ENCODE measurements at places on chromosomes 5 and 9. TPM values are rescaled to one million over a fixed set of nuclear protein-coding genes. Genes with fewer than 3 reads are reported as not detected.

Gene GARIN3
- total RNA-seq: not detected

Gene CTNND2
- 1.7 TPM for total RNA-seq

Gene TMEM8B
- total RNA-seq: 13.3 TPM

Gene PCDHB9
- 0.81 TPM for total RNA-seq

Gene ASPN
- total RNA-seq: 4.8 TPM

Gene CCL19
- total RNA-seq: 0.70 TPM

Gene APC
- 33.1 TPM for total RNA-seq

Gene NDOR1
- 5.5 TPM for total RNA-seq

Gene HIGD2A
- total RNA-seq: 210 TPM

Gene GABRB2
- total RNA-seq: not detected

Gene NIPAL4
- not detected for total RNA-seq

Gene ALDH7A1
- total RNA-seq: 41.6 TPM

Gene IFNA13
- not detected for total RNA-seq

DNA sequence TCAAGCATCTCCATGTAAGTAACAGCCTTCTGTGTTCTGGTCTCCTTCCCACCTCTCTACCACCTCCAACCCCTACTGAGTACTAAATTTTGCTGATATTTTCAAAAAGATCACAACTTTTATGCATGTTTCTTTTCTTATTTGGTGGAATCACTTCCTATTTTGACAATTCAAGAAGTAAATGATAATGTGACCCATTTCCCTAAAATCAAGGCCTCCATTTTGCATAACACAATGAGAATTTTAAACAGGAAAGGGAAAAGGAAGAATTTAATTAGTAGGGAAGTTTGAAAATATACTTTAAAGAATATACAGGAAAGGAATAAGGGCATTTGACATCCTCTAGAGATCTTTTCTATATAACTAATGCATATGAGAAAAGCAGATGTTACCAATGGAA is 212.9 kb upstream of the RASA1 start:
- no peak for DNase-seq

GRCh38 chr9:82560457-82560904 is 502.5 kb downstream of the RASEF start:
- no peak for DNase-seq

- no peak for DNase-seq
These were observed 633.5 kb downstream of the DTWD2 start for GRCh38 chr5:118354797-118355196.

- DNase-seq: no peak
These were observed 92.3 kb downstream of the GAS1 start for GRCh38 chr9:86854898-86855523.

DNA sequence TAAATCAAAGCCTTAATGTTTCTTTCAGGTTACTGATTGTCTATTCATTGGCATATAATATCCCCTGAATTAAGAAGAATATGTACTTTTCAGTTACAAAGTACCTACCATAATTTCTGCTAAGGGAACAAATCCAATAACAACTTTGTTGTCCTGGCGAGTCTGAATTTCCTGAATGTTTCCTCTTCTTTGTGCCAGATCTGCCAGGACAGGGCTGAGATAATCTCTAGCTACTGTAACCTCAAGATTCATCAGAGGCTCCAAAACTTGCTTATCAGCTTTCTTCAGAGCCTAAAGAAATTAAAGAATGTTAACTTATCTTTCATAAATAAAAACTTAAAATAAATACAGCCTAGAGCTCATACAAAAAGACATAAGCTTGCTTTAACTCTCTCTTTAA is 37.2 kb downstream of the HEXB start:
- no peak for DNase-seq

DNA sequence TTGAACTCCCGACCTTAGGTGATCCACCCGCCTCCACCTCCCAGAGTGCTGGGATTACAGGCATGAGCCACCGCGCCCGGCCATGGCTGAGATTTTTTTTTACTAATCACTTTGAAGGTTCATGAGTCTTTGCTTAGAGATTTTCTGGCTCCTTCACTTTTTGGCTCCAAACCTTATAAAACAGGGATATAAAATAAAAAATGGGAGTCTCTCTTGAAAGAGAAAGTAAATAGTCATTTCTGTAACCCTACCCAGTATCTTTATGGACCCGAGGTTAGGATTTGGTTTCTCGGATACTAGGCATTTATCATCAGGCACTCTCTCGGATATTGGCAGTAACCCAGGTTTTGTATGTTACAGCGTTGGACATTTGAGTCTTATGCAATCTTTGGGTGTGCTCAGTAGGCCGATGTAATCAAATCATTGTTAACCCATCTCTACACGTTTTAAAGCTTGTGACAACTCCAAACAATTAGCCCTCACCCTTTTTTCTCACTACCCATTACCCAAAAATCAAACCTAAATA is 25.3 kb downstream of the STXBP1 start:
- no peak for DNase-seq

DNA sequence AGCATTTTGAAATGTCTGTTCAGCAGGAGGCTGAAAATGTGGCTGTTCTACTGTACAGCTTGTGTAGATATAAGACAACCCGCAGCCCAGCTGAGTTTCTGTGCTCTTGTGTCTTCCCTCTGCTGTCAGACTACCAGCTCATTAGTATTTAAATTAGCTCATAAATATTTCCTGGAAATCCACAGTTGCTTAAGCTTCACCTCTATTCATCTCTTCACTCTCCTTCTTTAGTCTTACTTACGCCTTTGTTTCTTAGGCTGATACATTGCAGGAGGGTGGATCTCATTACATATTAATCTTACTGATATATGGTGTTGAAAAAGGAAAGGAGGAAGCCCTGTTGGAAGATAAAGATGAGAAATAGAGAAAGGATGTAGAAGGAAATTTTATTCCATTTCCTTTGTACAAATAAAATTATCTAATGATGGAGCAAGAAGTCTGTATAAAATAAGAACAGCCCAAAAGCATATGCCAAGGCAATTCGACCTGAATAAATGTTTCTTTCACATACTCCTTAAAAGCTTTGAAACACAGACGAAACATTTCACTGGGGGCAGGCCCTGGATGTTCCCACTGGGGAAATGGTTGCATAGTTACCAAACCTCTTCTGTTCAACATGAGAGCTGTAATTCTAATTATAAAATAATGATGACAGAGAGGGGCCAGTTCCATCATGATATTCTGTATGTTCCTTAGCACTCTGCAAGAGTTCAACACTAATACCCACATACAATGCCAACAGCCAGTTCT is 111.8 kb upstream of the APC start:
- DNase-seq: no peak

DNA sequence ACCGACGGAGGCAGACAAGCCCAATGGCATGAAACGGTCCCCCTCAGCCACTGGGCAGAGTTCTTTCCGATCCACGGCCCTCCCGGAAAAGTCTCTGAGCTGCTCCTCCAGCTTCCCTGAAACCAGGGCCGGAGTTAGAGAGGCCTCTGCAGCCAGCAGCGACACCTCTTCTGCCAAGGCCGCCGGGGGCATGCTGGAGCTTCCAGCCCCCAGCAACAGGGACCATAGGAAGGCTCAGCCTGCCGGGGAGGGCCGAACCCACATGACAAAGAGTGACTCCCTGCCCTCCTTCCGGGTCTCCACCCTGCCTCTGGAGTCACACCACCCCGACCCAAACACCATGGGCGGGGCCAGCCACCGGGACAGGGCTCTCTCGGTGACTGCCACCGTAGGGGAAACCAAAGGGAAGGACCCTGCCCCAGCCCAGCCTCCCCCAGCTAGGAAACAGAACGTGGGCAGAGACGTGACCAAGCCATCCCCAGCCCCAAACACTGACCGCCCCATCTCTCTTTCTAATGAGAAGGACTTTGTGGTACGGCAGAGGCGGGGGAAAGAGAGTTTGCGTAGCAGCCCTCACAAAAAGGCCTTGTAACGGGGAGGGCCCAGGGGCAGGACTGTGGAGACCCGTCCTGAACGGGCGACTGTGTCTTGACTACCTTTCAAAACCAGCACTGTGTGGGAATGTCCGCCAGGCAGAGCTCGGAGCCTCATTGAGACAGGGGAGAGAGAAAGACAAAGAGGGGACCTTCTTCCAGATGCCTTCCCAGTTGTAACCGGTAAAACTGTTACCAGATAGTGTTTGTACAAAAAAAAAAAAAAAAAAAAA is 29.9 kb downstream of the CD180 start:
- DNase-seq: peak; percentile 79

- DNase-seq: no peak
These were observed 213.3 kb downstream of the CDK5RAP2 start for GRCh38 chr9:120366644-120367019.

- no peak for DNase-seq
These were observed 47.2 kb upstream of the ARL15 start for GRCh38 chr5:54357408-54358058.

GRCh38 chr5:76794871-76795270 is 24.0 kb upstream of the F2RL1 start:
- DNase-seq: no peak

DNA sequence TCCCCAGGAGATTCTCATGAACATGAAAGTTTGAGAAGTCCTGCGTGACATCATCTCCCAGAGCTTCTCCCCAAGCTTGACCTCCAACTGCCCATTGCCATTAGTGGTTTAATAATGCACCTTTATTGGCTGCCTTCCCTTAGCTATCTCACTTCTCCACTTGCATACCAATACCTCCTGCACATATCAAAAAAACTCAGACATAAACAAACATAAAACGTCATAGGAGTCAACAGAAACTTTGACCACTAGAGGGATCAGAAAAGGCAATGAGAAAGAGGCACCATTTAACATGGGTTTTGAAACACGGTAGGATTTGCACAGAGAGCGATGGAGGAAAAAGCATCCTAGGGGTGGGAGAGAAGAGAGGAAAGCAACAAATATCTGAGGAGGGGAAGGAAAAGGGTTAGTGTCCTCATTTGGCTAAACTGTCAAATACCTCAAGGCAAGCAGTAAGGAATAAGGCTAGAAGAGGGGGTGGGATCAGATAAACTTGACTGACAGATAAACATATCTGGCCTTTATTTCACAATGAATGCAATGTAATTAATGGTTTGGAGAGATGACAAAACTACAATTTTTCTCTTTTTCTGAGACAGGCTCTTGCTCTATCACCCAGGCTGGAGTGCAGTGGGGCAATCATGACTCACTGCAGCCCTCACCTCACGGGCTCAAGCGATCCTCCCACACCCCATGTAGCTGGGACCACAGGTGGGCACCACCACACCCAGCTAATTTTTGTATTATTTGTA is 27.0 kb downstream of the GNAQ start:
- no peak for DNase-seq

- no peak for DNase-seq
These were observed 93.6 kb downstream of the TTLL11 start for GRCh38 chr9:121999556-121999955.

- DNase-seq: no peak
These were observed 120.6 kb downstream of the TTLL11 start for GRCh38 chr9:121972501-121972981.

DNA sequence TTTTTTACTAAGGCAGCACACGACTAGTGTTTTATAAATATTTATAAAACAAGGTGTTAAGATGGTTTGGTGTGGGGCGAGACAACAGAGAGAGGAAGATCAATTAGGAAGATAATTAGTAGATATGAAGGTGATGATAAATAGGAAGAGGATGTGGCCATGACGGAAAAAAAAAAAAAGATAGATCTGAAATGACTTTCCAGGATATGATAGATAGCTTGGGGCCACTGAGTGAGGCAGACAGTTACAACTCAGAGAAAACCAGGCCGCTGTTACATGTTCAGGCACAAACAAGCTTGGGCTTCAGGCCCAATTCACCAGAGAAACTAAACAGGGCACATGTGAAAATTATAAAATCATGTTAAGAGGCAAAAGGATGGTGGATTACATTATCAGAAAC is 43.2 kb downstream of the KIAA0825 start:
- DNase-seq: no peak

DNA sequence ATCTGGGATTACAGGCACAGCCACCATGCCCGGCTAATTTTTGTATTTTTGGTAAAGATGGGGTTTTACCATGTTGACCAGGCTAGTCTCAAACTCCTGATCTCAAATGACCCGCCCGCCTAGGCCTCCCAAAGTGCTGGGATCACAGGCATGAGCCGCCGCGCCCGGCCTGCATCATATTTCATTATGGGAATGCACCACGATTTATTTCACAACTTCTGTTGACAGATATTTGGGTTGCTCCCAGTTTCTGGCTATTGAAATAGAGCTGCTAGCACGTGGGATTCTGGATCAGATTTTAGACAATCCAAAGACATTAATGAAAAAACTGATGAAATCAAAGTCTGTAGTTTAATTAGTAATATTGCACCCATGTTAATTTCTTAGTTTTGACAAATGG is 48.4 kb upstream of the FUBP3 start:
- peak; percentile 87 for DNase-seq

- DNase-seq: no peak
These were observed 438.0 kb upstream of the WWC1 start for GRCh38 chr5:167853421-167853820.

DNA sequence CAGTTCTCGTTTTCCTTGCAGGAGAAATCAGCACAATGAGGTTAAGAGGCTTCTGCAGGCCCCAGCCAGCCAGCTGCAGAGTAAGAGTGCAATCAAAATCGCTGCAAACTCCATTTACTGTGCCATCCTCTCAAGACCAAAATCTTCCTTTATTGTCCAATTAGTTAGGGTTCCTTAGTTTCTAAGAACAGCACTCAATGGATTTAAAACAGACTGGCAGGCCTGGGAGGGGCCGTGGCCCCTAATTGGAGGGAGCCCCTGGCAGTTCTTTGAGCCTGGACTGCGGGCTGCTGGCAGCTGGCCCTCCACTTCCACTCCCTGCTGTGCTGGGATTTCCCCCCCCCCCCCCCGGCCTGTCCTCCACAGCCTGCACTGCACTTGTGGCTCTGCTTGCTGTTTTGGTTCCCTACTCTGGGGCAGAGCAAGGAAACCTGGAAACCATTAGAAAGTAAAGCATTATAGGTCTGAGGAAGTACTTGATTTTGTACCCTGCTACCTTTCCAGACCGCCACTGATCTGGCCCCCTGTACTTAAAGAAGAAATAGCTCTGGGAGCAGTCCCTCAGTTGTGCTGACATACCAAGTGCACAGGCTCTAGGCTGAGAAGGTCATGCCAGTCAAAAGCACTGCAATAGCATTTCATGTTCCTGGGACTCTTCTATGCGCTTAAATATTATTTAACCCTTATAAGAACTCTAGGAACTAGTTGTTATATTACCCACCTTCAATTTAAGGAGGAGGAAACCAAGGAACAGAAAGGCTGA is 129.0 kb downstream of the APBA1 start:
- peak; percentile 42 for DNase-seq

- no peak for DNase-seq
These were observed 89.6 kb upstream of the SMC5 start for GRCh38 chr9:70169222-70169621.

DNA sequence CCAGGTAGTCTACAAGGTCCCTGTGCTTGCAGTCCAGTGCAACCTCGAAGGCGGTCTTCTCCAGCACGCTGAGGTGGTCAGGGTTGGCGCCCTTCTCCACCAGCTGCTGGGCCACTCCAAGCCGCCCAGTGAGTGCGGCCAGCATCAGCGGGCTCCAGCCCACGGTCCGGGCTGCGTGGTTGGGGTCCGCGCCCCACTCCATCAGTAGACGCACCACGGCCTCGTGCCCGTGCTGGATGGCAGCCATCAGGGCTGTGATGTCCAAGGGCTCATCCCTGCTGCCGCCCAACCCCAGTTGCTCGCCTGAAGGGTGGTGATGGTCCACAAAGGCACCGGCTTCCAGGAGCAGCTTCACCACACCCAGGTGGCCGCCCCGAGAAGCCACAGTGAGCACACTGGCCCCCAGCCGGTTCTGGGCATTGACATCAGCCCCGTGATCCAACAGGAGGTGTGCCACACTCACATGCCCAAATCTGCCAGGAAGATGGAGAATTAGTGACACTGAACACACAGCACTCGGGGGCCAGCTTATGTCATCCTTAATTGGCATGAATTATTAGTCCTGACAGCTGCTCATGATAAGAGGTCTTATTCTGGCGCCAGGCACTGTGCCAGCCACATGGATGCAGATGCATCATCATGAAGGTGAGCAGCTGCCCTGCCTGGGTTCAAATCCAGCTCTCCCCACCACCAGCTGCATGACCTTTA is 6.1 kb downstream of the ANKS6 start:
- DNase-seq: no peak

Measured in Right ventricle myocardium superior (tissue), 1 donor.